ENCODE measurements at places on chromosomes 16 and 17.

DNA sequence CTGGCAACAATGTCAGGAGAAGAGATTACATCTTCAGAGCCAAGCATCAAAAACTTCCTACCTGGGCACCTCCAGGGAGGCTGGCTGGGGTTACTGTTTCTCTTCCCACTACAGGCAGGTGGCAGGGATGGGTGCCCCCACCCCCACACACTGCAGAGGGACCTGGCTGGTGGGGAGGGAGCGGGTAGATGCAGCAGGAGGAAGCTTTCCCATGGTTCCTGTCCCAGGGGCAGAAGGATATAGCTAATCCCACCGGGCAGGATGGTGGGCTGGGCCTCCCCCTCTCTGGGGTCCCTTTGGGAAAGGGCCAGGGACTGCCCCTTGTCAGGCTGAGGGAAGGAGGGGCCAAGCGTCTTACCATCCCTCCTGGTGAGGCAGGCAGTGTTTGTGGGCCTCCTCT, 16.7 kb upstream of the MTMR4 start:
- no peak for DNase-seq

DNA sequence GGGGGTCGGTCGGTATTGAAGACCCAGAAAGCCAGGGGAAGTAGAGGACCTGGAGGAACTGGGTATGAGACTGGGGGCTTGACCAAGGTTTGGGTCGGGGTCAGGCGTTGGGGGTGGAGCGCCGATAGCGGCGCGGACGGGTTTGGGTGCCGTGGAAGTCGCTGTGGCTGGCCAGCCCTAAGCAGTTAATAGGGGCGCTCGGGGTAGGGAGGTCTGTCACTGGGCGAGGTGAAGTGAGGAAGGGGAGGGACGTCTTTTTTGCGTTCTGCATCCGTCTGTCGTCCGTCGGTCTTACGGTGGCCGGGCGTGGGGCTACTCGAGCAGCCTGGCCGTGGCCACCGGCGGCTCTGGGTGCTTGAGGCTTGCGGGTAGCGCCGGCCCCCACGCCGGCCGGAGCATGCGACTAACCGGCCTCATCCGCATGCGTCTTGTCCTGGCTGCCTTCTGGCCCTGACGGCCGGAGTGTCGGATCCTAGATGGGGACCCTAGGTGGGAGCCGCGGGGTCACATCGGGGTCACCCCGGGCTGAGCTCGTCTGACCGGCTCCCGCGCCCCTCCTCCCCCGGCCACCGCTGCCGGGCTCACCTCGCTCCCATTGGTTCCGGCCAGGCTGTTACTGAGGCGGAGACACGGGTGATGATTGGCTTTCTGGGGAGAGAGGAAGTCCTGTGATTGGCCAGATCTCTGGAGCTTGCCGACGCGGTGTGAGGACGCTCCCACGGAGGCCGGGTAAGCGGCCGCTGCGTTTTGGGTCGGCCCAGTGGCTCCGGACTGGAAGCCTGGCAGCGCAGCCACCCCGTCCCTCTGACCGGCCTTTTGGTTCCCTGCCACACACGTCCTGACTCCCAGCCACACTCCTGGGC, 10.3 kb upstream of the TMEM88 start:
- no peak for DNase-seq

DNA sequence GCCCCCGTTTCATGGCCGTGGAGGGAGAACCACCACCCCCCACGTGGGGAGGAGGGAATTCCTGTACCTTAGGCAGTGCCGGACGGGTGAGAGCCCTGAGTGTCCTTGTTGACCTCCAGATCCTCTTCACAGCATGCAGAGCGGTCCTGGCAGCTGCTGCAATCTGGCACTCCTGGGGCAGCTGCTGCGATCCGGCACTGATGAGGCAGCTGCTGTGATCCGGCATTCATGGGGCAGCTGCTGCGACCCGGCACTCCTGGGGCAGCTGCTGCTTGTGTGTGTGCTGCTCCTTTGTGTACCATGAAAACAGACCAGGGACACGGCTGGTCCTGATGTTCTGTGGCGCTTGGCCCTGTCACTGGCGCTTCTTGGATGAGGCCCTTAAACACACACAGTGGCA, 12.8 kb downstream of the ZNF778 start:
- no peak for DNase-seq

DNA sequence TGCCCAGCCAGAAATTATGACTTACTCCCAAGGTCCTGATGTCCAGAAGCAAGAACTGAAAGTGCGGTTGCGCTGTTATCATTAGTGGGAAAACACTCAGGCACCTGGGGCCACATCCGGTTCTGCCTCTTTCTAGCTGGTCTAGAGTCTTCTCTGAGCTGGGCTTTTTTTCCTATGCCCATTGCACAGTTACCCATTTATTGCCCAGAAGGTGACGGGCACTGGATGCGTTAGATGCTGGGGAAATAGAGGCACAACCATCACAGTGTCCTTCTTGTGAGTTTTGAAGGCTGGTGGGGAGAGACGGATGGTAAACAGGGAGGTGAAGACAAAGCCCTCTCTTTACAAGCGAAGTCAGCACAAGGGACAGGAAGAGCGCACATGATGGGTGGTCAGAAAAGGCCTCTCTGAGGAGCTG, 37.7 kb downstream of the PLCG2 start:
- DNase-seq: no peak

DNA sequence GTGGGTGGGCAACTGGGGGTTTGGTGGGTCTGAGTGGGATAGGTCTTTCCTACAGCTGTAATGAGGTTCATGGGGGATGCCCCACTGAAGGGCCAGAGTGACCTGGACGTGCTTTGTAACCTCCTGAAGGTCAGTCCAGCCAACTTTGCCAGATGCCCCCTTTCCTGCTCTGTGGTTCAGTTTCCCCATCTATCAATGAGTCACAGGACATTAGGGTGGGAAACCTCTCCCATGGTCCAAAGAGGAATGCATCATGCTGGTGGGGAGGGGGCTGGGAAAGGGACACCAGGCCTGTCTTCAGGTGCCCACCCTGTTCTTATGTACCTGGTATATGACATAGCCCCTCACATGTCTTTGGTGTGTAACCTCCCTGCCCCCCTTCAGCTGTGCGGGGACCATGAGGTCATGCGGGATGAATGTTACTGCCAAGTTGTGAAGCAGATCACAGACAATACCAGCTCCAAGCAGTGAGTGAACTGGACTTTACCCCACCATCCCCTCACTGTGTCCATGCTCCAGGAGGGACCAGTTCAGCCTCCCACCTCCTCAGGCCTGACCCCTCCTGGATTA, 24.0 kb upstream of the ALKBH5 start:
- no peak for DNase-seq

DNA sequence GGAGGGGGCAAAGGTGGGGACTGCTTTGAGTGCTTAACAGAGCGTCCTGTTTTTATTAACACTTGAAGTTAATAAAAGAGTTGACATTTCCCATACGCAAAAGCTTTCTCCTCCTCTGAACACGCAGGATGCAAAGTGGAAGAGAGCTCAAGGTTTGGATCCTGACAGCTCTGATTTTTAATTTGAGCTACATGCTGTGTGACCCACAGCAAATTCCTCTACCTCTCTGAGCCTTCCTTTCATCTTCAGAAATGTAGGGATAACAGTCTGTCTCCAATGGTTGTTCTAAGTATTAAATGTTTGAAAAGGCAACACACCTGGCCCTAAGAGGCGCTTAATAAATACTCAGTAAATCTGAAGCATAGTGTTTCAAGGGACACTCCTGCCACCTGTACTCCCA, 93.0 kb downstream of the CDYL2 start:
- DNase-seq: no peak

DNA sequence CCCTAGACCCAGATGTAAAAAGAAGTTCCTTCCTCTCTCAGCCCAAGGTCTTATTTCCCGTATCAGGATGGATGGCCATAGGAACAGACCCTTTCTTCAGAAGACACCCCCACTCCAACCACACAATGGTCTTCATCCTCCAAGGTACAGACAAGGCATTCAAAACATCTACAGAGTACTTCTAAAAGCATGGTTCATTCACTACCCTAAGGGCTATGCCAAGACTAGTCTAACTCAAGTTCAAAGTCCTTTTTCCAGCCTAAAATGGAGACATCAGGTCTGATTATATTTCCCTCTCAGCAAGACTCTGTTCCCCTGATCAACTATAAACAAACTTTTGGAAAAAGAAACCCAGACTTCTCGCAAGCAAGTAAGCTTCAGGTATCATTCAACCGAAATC, 388.9 kb downstream of the NPIPA8 start:
- no peak for DNase-seq

DNA sequence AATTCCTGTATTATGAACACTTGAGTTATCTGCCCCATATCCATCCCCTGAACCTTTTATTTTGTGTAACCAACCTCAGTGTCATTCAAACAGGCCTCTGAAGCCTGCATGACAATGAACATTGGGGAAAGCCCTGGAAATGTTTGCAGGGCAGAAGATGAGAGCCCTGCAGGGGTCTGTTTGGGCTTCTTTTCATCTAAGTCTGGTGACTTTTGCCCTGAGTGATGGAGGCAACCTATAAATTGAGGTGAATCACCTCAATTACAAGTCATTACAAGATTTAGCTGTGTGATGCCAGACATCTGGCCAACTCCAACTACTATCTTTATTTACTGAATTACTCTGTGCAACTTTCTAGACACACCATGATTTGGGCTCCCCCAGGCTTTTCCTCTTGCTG, 189.2 kb downstream of the MAF start:
- no peak for DNase-seq

DNA sequence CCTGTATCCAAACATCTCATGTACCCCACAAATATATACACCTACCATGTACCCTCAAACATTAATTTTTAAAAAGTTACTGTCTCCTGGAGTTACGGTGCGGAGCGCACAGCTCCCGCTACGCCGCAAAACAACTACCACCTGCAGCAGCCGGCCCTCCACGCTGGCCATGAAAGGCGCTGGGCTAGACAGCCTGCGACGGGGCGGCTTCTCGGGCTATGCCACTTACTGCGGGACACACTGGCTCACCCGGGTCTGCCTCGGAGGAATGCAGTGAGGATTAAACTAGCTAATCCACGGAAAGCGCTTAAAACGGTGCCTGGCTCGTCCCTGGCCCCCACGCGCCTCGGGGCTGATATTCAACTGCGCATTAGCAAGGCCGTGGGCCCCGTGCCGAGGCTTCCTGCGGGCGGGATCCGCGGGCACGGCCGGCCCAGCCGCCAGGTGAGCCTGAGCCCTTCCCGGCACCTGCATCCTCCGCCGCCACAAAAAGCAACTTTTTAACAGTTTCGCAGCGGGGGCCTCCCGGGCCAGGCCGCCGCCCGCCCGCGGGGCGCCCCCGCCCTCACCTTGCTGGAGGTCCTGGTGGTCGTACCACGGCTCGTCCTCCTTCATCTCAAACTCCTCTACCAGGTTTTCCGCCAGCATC, 633 bp downstream of the CDR2 start:
- peak; percentile 22 for DNase-seq

GRCh38 chr17:35051183-35051578, 12.3 kb downstream of the RFFL start:
- DNase-seq: no peak

GRCh38 chr17:63940584-63940983, 8.5 kb upstream of the CD79B start:
- no peak for DNase-seq

DNA sequence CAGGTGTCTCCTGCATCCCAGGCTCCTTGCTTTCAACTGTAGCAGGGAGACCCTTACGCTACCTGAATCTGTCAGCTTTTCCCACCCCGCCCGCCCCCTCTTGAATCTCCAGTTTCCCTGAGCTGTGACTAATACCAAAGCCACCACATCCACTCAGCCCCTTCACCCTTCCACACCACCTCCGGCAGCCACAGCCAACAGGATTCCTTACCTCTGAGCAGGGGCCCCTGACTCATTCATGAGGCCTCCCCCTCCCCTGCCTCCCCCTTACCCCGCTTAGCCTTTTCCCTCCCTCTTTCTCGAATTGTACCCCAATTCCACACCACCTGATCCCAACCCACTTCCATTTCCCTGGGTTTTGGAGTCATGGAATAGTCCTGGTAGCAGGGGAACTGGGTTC, 2.3 kb downstream of the STX1B start:
- no peak for DNase-seq

GRCh38 chr16:50972876-50973275, 178.2 kb downstream of the SALL1 start:
- no peak for DNase-seq

DNA sequence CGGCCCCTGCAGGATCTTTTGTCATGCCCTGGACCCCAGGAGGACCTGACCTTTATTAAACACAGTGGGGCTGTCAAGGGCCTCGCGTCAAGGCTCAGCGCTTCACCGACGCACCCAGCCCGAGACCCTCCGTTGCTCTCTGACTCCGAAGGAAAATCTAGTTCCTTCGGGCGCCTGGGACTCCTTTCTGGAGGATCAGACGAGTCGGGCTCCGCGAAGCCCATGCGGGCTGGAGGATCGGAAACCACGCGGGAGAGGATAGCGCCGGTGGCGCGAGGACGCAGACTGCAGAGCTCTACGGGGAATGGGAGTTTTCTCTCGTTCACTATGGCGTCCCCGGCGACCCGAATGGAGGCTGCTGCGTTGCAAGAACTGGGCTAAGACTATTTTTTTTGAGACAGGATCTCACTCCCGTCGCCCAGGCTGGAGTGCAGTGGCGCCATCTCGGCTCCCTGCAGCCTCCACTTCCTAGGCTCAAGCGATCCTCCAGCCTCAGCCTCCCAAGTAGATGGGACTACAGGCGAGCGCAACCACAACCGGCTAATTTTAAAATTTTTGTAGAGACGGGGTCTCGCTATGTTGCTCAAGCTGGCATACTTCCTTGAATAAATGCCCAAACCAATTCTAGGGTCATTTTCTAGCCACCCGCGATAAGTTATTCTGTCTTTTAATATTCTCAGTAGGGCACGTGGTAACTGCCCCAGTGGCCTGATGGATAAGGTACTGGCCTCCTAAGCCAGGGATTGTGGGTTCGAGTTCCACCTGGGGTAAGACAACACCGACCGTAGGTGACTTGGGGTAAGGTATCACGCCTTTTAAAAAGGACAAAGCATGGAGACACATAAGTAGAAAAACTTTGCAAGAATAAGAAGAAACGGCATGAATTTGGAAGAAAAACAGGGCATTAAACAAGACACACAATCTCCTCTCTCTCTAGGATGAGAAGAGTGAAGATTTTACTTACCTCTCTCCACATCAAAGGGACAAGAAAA, 5.5 kb downstream of the OR1F1 start:
- DNase-seq: no peak

GRCh38 chr17:17641621-17642409, 39.4 kb upstream of the RAI1 start:
- peak; percentile 49 for DNase-seq

GRCh38 chr16:67430977-67431774, at the start of gene HSD11B2:
TSS of gene HSD11B2 (plus strand) at chr16:67431121. CDS start at chr16:67431249, 128 bp downstream.
- no peak for DNase-seq

GRCh38 chr16:31192856-31193642, 9.5 kb downstream of the PYCARD start:
- DNase-seq: no peak

- no peak for DNase-seq
These were observed 10.2 kb downstream of the PRR29 start for GRCh38 chr17:64008346-64008745.

DNA sequence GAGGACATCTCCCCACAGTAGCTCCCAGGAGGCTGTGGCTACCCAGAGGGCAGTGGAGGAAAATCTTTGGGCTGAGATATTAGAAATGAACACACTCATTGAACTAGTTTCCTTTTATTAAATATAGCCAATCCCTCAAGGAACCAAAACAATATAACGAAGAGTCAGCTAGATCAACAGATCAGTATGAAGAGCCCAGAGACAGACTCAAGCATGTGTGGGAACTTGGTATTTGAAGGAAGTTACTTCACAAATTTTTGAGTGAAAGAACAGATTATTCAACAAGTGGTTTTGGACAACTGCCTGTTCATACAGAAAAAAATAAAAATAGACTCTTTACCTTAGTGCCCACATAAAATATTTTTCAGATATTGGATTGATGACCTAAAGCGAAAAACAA, 183.6 kb upstream of the PMFBP1 start:
- no peak for DNase-seq
